CD4-positive, alpha-beta T cell (primary cell): ENCODE measurements at places on chromosomes 4 and X. TPM values are rescaled to one million over a fixed set of nuclear protein-coding genes. Genes with fewer than 3 reads are reported as not detected.

Gene MAGEA8
- not detected for total RNA-seq

Gene CCSER1
- 0.36 TPM for total RNA-seq

Gene PSAPL1
- not detected for total RNA-seq

Gene LNX1
- not detected for total RNA-seq

Gene ZDHHC15
- 0.20 TPM for total RNA-seq

- DNase-seq = no peak
Observed at GRCh38 chr4:17552427-17552826, 24.6 kb upstream of the LAP3 start.

DNA sequence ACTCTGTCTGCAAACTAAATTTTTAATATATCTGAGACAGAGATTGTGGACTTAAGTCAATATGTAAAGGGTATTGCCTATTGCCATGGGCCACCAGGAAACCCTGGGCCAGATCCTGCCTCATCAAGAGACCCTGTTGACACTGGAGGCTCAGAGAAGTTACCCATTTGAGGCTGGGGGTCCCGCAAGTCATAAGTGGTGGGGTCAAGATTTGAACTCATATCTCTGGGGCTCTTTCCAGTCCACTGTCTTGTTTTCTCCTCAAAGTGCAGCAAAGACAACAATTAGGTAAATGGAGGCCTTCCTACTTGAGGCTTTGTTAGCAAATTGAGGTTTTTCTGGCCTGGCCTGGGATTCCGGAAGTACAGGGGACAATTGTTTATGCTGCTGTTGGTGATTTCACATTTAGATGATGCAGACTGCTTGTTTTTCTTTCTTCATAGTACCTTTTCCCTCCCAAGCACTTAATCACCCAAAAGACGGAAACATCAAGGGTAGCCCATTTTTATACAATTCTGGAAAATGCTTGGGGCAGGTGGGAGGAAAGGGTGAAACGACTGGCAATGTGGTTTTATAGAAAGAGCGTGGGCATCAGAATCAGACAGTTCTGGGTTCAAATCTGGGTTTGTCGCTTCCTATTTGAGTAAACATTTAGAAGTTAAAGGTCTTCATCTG, 160.0 kb downstream of the SMIM20 start:
- no peak for DNase-seq

DNA sequence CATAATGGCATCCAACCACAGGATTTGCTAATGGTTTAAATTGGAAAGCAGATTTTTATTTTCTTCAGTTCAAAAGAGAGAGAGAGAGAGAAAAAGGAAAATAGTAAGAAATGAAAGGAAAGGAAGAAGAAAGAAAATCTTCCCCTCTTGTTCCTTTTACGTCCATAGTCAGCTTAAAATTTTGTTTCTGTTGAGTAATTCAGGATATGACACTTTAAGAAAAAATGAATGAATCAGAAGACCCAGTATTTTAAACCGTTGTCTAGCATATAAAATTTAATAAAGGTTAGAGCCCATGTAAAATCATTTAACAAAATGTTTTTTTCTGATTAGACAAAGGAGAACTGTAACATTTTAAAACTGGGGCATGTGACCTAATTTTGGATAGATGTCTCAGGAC, 391.8 kb upstream of the EPHA5 start:
- DNase-seq = no peak

GRCh38 chrX:30941898-30942297, 52.8 kb upstream of the TAB3 start:
- no peak for DNase-seq

DNA sequence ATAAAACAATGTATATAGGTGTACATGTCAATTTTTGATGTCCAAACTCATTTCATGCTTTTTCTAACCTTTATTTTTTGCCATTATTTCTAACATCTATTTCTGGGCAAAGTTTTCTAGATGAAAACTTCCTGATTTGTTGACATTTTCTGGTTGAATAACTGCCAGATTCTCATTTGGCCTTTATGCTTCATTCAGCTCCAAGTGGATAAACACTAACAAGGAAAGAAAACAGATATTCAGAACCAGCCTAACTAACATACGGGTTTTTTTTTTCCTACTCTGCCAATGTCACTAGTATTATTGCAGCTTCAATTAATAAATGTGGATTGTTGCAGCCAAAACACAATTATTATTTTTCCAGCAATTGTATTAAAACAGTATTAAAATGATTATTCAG, 50.9 kb upstream of the RAP1GDS1 start:
- no peak for DNase-seq

GRCh38 chr4:20075248-20075871, 176.3 kb upstream of the SLIT2 start:
- no peak for DNase-seq

DNA sequence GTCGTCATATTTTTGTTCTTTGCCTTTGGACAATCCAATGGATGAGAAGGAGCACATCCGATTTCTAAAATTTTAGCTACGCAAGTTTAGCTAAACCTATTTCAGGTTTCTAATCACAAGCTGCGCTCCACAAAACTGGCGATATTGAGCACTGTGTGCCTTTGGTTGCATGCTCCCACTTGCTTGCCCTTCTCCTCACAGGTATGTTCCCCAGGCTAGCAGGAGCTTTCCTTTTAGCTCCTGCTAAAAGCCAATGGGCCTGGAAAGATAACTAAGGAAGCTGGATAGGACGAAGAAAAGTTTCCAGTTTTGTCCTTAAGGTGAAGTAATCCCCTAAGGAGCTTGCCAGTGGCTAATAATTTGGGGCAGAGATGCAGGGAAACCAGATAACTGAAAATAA, 975.2 kb downstream of the FSTL5 start:
- no peak for DNase-seq

DNA sequence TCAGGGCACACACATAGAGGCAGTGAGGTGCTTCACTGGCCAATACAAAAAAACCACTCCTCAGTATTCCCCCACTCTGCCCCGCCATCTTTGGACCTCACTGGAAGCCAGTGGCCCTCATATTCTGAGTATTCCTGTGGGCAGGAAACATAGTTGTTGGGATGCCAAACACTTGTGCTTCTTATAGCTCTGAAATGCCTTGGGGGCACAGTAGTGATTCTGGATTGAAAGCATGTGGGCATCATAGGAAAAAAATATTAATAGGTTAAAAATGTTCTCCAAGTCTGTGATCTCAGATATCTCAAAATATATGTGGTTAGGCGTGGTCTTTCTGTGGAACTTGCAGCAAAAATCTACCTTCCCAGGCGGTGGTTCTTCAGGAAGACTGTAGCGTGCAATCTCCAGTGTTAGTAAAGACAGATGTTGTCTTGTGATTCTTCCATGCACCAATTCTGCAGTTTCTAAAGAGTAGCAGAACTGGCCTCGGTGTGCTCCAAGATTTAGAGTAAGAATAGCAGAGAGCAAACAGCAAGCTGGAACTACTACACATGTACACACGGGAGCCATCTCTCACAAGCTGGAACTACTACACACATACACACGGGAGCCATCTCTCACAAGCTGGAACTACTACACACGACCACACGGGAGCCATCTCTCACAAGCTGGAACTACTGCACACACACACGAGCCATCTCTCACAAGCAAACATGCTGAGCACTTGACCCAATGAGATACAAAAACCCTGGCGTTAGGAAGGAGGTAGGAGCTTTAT, 8.0 kb upstream of the TENM3 start:
- DNase-seq = no peak

GRCh38 chrX:77017093-77017492, 430.1 kb upstream of the FGF16 start:
- no peak for DNase-seq
